Chondrocyte (in vitro differentiated cells): ENCODE measurements at places on chromosomes 13 and 19. TPM values are rescaled to one million over a fixed set of nuclear protein-coding genes. Genes with fewer than 3 reads are reported as not detected.
A peak's percentile ranks its signal among the peaks of the same experiment; 100 is the strongest.

LRRC25 gene
- not detected in 3 replicates for total RNA-seq

DNA sequence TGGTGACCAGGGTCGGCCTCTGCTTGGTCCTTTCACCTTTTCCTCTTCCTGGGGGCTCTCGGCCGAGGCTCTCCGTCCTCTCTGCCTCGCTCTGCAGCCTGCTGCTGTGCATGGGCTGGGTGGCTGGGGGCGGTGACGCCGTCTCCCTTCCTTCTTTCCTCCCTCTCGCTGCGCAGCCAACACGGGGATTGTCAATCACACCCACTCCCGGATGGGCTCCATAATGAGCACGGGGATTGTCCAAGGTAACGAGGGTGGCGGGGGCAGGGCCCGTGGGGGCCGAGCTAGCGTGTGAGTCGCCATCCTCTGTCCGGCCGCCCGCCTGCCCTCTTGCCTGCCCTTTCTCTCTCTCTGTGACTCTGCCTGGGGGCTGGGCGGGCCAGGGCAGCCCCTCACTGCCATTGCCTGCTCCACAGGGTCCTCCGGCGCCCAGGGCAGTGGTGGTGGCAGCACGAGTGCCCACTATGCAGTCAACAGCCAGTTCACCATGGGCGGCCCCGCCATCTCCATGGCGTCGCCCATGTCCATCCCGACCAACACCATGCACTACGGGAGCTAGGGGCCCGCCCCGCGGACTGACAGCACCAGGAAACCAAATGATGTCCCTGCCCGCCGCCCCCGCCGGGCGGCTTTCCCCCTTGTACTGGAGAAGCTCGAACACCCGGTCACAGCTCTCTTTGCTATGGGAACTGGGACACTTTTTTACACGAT lies 7.1 kb downstream of the YIPF2 start:
- H3K4me1 ChIP-seq = no peaks in the 10 kb centered on the region

- peaks cover 1% of the 10 kb centered on the region for H3K36me3 ChIP-seq
- H3K27me3 ChIP-seq = no peaks in the 10 kb centered on the region
- no peak for DNase-seq
- H3K4me3 ChIP-seq = no peak overlapping the region
Measured at GRCh38 chr13:74443631-74444030, 309.4 kb upstream of the KLF12 start.

- no peak for DNase-seq
- peak overlapping the region; percentile 91 for H3K27ac ChIP-seq
- H3K4me1 ChIP-seq = peaks cover 56% of the 10 kb centered on the region
Measured at GRCh38 chr13:44576351-44577235, 463 bp upstream of the TSC22D1 start.

DNA sequence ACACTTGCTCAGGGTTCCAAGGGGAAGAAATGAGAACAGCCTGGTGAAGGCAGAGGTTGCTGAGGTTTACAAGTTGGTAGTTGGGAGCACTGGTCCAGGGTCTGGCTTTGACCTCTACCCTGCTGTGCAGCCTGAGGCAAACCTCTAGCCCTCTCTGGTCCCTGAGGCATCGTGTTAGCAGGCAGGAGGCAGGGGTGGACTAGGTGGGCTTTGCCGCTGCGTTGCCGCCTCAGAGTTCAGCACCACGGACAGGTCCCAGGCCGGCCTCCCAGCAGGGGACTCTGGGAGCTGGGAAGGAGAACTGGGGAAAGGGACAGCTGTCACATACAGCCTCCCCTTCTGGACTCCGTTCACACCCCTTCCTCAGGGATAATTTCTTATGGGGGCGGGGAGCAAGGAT lies 3.1 kb downstream of the NCAN start:
- no peak for DNase-seq
- H3K27me3 ChIP-seq = peaks cover 28% of the 10 kb centered on the region
- no peaks in the 10 kb centered on the region for H3K36me3 ChIP-seq
